Right lobe of liver (tissue), 6 donors: ENCODE measurements at places on chromosomes 6 and 20.

DNA sequence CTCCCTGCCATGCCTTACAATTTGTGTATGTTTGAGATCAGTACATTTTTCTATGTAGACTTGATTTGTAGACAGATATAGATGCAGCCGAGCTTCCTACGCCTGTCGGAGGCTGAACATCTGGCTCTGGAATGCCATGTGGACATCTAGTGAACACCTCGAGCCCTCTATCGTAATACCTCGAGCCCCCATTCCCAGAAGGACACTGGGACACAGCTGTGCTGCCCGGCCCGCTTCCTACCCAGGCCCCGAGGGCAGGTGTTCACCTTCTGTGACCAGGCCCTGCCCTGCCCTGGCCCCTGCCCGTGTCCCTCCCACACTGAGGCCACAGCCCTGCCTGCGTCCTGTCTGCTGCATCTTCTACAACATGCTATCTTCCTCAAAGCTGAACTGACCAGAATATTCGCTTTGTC lies 12.9 kb downstream of the RPS6KA2 start:
- DNase-seq: no peak

DNA sequence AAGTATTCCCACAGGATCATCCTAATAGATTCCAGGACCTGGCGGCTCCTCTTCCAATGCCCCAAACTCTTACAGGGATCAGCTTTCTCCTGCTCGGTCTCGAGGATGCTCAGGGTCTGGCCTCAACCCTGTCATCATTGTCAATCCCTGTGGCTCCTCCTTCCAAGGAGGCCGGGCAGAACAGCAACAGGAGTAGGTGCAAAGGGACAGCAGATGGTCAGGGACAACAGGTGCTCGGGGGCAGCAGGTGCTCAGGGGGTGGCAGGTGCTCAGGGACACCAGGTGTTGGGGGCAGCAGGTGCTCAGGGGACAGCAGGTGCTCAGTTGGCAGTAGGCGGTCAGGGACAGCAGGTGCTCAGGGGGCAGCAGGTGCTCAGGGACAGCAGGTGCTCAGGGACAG lies 84.8 kb downstream of the TTLL2 start:
- DNase-seq: no peak

GRCh38 chr6:6599468-6599873 lies 11.0 kb downstream of the LY86 start:
- no peak for DNase-seq

DNA sequence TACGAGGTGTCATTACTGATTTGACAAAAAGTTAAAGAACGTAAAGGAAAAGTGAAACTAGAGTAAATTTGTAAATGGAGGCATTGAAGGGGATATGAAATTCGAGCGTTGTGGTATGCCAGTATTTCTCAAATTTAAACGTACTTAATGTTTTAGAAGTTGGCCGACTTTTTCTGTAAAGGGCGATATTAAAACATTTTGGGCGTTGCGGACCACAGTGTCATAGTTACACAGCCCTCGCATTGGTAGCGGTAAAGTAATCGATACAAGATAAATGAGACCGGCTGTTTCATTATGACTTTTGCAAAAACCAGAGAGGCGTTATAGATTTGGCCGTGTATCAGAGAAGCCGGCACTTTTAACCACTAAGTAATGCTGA lies 39.6 kb downstream of the OR2B2 start:
- no peak for DNase-seq

GRCh38 chr6:147043994-147044477 lies 160.2 kb upstream of the STXBP5 start:
- no peak for DNase-seq

GRCh38 chr20:48224533-48225050 lies 439.3 kb upstream of the SULF2 start:
- no peak for DNase-seq

- peak; percentile 65 for DNase-seq
Measured at GRCh38 chr20:34262488-34263288, 21.5 kb downstream of the ASIP start.

DNA sequence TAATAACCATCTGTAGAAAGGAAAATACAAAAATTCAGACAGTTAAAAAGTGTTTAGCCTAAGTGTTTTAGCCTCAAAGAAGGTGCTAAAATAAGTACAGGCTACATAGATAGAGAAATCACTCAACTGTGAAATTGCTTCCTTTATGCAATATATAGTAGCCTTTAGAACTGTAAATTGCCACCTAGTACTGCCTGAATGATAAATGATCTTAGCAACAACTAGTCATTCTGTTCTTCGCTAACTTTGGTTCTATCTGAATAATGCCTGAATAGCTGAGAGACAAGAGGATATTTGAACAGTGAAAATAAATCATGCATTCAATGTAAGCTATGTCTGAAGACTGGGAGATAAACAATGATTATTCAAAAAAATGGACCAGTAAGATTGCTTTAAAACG lies 603.3 kb upstream of the PTCHD4 start:
- no peak for DNase-seq
